Stomach (tissue), 19 donors: ENCODE measurements at places on chromosomes 1 and 21. TPM values are rescaled to one million over a fixed set of nuclear protein-coding genes. Genes with fewer than 3 reads are reported as not detected.

- no peaks in the 10 kb centered on the region for H3K36me3 ChIP-seq
- H3K4me1 ChIP-seq, result no peaks in the 10 kb centered on the region
- H3K27ac ChIP-seq, result no peak overlapping the region
- H3K27me3 ChIP-seq, result no peaks in the 10 kb centered on the region
- peak; percentile 58 for DNase-seq
- H3K4me3 ChIP-seq, result no peak overlapping the region
These were observed 157.3 kb upstream of the PTGFR start for GRCh38 chr1:78333502-78333901.

- no peaks in the 10 kb centered on the region for H3K27me3 ChIP-seq
- no peak overlapping the region for H3K4me3 ChIP-seq
- no peaks in the 10 kb centered on the region for H3K36me3 ChIP-seq
- H3K27ac ChIP-seq, result no peak overlapping the region
- DNase-seq, result no peak
- H3K4me1 ChIP-seq, result peaks cover 8% of the 10 kb centered on the region
These were observed 17.7 kb upstream of the AGPAT3 start for GRCh38 chr21:43847301-43847700.

DNA sequence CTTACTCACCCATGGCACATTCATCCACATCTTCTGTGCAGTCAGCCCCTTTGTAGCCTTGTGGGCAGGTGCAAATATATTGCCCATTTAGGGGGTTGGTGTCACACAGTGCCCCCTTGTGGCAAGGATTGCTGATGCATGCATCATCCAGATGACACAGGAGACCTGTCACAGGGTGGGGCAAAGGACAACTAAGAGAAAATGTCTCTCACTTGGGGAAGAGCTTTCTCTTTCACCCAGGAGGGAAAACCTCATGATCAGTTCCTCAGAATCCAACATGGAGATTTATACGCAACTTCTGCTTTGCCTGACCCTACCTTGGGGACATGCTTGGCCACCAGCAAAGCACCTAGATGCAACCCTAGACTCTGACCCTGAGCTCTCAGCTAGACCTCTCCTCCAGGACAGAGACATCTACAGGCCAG, 71.8 kb upstream of the ADAM30 start:
- no peaks in the 10 kb centered on the region for H3K27me3 ChIP-seq
- no peaks in the 10 kb centered on the region for H3K4me1 ChIP-seq
- no peak overlapping the region for H3K4me3 ChIP-seq
- DNase-seq, result peak; percentile 77
- peaks cover 90% of the 10 kb centered on the region for H3K36me3 ChIP-seq
- no peak overlapping the region for H3K27ac ChIP-seq

DNA sequence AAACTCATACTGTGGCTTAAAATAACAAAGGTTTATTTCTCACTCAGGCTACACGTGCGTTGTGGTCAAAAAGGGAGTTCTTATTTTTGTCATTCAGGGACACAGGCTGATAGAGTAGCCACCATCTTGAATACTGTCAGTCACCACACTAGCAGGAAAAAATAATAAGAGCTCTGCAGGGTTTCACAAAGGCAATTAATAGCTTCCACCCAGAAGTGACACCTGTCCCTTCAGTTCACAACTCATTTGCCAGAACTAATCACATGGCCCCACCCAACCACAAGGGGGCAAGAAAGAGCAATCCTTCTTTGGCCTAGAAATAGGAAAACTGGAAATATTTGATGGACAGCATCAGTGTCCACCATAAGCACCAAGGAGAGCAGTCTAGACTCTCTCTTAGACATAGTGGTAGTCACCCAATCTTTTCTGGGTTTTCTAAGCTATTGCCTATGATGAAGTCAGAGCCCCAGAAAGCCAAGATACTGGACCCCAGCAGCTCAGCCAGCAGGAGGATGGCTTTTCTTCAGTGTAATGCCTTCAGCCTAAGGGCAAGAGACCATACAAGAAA, 8.2 kb downstream of the HAPLN2 start:
- peak; percentile 43 for DNase-seq
- H3K27me3 ChIP-seq, result peaks cover 59% of the 10 kb centered on the region

DNA sequence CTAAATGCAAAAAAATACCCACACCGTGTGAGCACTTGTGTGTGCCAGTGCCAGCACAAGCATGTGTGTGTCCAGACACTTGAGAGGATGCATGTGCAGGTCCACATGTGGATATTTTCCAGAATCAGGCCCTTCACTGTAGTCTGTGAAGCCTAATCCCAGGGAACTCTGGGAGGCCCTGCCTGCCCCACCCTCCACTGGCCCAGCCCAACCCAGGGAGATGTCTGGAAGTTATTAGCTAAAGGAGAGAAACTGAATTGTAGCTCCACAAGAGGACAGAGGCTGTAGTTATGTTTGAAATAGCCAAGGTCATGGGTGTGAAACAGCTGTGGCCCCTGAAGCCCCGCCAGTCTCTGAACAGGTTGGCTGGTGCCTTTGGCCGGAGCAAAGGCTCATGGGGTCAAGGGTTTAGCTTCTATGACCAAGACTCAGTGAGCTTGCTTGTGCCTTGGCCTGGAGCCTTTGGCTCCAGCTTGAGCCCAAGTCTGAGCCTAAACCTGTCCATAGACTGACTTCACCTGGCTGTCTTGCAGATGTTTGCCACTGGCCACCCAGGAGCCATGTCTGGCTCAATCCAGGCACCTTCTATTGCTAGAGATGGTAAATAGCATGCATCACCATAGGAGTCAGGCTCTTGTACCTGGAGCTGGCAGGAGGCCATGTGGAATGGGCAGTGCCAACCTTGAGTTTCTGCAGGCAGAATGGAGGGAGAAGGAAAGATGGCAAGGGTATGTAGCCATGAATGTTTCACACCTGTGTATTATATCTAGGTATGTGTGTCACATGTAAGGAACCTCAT, 69.9 kb downstream of the TMEM53 start:
- no peaks in the 10 kb centered on the region for H3K27me3 ChIP-seq
- DNase-seq, result no peak
- H3K4me1 ChIP-seq, result peaks cover 14% of the 10 kb centered on the region
- H3K27ac ChIP-seq, result no peak overlapping the region
- no peak overlapping the region for H3K4me3 ChIP-seq

GRCh38 chr1:211037095-211037494, 96.9 kb downstream of the KCNH1 start:
- no peak overlapping the region for H3K4me3 ChIP-seq
- DNase-seq, result no peak
- no peaks in the 10 kb centered on the region for H3K27me3 ChIP-seq
- no peaks in the 10 kb centered on the region for H3K36me3 ChIP-seq
- no peaks in the 10 kb centered on the region for H3K4me1 ChIP-seq
- H3K27ac ChIP-seq, result no peak overlapping the region

DNA sequence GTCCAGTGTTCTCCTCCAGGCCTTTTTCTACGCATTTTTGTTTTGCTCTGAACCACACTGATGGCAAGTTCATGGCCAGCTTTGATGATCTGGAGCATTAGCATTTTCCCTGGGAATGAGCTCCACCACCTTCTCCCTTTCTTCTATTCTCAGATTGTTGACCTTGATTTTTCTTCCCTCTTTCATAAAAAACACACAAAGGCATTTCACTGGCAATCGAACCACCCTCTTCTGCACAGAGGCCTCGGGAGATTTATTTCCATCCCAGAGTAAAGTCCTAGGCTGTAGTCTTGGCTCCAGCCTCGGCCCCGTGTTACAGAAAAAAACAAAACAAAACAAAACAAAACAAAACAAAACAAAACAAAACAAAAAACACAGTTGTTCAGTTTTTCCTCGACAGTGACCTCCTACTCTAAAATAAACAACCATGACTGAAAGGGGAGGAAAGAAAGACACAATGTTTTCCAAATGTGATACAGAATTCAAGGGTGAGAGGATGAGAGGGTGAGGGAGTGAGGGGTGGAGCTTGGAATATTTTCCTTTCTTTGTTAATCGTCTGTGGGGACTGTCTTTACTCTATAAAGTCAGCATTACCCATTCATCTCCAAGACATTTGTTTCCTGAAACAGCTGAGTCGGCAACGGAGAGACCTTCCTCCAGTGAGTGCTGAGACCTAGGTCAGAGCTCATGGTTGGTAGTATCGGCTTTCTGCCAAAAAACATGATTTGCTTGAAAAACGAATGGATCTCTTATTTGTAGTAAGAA, 29.8 kb upstream of the RNF186 start:
- no peak for DNase-seq
- H3K36me3 ChIP-seq, result no peaks in the 10 kb centered on the region
- H3K27ac ChIP-seq, result no peak overlapping the region
- H3K4me1 ChIP-seq, result no peaks in the 10 kb centered on the region
- no peak overlapping the region for H3K4me3 ChIP-seq
- no peaks in the 10 kb centered on the region for H3K27me3 ChIP-seq

DNA sequence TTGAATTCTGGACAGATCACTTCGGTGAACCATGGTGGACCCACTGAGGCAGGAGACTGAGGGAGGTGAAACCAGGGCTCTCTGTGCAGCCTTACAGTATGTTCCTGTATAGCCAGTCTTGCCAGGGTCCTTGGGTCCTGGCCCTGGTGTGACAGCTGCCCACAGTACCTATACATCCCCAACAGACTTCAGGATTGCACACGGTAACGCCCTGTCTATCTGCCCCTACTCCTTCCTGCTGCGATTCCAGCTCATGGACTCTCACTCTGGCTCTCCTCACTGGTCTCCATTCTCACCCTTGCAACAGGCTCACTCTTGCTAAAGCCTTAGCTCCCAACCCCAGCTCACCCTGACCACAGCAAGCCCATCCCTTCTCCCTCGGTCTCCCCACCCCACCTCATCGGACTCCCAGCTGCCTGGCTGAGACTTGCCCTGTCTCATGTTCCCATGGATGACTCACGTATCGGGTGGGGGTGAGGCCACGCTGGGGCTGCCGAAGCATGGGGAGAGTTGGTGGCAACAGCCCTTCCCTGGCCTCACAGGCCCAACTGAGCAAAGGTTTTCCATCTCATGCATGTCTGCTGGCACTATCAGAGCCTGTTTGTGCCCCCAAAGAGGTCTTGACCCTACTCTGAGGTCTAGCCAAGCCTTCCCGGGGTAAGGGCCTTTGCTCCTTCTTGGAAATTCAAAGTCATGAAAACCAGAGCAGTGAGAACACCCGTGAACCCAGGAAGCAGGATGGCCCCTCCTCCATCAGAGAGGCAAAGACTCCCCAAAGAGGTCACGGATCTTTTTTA, 7.1 kb downstream of the PHLDA3 start:
- H3K4me1 ChIP-seq, result peaks cover 46% of the 10 kb centered on the region
- H3K36me3 ChIP-seq, result peaks cover 9% of the 10 kb centered on the region
- peak; percentile 67 for DNase-seq
- no peaks in the 10 kb centered on the region for H3K27me3 ChIP-seq
- H3K27ac ChIP-seq, result peak overlapping the region; percentile 80

SLC66A1 gene
- 8.0 TPM for total RNA-seq

DNA sequence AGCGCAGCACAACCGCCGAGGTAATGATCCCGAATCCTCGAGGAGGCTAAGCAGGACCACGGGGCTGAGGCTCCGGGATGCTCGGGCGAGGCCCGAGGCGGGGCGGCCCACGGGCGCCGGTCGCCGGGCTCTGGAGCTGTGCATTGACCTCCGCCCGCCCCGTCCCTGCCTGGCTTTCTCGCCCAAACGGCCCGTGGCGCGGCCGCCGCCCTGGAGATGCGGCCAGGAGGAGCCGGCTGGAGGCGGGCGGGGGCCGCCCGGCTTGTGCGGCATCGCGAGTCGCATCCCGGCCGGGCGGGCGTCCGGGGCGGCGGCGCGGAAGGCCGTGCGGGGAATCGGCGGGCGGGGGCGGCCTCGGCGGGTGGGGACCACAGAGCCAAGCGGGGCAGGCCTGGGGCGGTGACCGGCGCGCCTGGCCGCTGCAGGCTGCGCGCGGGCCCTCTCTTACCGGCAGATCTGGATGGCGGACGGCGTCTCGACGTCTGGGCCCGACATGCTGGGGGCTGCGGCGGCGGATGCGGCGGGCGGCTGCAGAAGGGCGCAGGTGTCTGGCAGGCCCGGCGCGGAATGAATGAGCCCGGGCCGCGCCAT, 663 bp downstream of the ACOT7 start:
- peak overlapping the region; percentile 99 for H3K27ac ChIP-seq
- DNase-seq, result no peak
- no peaks in the 10 kb centered on the region for H3K36me3 ChIP-seq
- H3K27me3 ChIP-seq, result no peaks in the 10 kb centered on the region

DNA sequence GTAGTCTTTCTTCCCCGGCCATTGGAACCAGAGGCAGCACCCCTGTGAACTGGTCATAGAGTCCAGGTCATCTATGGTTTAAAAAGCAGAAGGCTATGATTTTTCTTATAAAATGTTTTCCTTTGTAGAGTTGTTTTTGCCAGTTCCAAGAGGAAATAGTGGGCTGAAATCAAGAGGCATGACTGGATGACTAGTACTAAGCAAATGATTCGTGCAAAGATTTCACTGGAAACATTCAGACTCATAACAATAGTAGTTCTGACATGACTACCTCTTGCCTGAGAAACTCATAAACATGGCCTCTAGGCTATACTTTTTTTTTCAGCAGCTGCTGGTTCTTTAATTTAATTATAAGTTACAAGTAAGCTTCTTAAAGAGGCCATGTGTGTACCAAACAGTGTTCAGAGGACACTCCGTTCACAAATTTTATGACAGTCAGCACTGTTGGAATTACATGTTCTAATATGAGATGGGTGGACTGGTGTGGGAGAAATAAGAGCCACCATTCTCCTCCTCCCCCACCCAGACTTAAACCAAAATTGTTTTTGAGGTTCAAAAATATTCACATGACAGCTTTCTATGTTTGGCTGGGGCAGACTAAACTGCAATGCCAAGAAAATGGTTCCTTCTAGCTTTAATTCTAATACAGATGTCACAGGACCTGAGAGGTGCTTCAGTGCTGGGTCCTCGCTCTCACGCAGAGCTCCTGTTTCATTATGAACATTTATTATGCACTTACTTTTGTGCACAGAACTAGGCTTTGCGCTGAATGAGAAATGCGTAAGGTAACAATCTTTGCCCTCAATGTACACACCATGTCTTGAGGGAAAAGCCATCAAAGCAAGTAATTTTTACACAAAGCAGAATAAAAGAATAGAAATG, 147.5 kb downstream of the ZC3H11B start:
- no peak for DNase-seq
- no peaks in the 10 kb centered on the region for H3K27me3 ChIP-seq
- no peaks in the 10 kb centered on the region for H3K36me3 ChIP-seq

LCE2A gene
- not detected for total RNA-seq

TNFSF18 gene
- not detected for total RNA-seq
